Kidney tubule cell (primary cell): ENCODE measurements at places on chromosomes 11 and 22.
A peak's percentile ranks its signal among the peaks of the same experiment; 100 is the strongest.

GRCh38 chr22:35212009-35212408 lies 45.3 kb upstream of the HMGXB4 start:
- peak; percentile 65 for DNase-seq

GRCh38 chr22:41445129-41446056 lies 1.2 kb downstream of the TOB2 start:
- peak; percentile 29 for DNase-seq

GRCh38 chr11:6660712-6661111 lies 5.1 kb upstream of the DCHS1 start:
- no peak for DNase-seq

- no peak for DNase-seq
Measured at GRCh38 chr11:15640318-15640717, 525.6 kb downstream of the INSC start.

DNA sequence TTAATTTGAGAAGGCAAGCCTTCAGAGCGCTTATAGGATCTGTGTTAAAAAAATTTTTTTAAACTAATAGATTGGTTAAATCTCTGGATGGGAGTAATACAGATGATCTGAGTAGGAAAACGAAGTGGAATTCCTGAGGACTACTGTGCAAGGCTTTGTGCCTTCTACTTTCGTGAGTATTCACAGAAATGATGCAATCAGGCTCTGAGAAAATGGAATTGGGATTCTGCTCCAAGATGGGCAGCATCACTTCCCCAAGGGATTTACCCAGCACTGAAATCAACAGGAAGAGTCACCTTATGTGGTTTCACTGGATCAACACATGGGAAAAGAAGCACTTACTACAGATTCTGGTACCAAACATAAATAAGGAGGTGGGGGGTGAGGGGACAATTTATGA lies 12.5 kb downstream of the KMT5B start:
- DNase-seq = no peak

DNA sequence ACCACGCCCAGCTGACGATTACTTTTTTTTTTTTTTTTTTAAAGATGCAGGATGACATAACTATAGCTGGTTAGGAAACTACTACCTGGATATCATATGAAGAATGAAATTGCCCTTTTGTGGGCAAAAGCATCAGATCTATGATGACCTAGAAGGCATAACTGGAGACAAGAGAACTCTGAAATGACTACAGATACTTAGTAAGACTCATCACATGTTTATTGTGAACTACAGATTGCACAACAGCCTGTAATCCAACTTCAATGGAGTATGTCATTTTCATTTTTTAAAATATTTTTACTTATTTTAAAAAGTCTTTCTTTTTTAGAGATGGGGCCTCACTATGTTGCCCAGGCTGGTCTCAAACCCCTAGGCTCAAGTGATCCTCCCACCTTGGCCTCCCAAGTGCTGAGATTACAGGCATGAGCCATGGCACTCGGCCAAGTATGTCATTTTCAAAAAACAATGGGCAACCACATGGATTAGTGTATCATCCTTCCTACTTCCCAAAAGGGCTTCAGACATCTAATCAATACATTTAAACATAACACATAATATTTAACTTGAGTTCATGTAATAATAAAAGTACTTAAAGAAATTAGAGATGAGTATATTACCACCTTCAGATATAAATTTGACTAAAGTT lies 3.3 kb downstream of the MTMR2 start:
- DNase-seq = no peak

GRCh38 chr11:62463121-62463542 lies 44.3 kb downstream of the SCGB1A1 start:
- no peak for DNase-seq

DNA sequence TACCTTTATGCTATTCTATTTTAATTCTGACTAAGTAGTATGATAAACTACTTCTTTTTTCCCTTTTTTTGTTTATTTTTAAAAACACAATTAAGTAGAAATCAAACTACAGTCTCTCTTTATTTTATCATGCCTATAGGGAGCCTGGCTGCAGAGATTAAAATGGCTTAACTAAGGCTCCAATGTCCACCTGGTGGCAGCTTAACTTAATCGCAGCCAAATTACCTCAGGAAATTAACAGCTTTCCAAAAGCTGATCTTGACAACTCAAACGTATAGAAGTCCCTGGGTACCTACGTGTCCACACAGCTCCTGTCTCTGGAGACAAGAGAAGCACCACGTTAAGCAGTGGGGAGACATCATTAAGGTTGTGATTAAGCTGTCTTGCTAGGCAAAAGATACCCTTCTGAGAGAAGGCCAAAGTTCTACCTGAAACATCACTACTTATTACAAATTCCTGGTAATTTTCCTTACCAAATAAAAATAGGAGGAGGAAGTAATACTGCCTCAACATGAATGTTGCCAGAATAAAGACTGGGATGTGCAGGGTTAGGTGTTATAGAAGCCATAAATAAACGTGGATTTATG lies 63.2 kb upstream of the SNX19 start:
- peak; percentile 20 for DNase-seq

GRCh38 chr11:131592734-131593133 lies 222.3 kb downstream of the NTM start:
- DNase-seq = no peak

DNA sequence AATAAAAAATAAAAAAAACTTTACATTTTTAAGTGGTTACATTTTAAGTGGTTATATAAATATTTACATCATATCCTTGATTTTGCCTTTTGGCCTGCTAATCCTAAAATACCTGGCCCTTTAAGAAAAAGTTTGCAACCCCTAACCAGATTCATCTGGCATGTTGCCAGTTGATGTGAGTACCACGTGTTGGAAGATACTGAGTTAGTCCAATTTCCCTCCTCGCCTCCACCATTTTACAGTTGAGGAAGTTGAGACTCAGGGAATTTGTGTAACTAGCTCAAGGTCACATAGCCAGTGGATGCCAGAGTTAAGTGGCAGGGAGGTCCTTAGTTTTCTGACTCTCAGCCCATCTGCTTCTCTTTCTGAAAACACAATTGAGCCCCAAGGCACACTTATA lies 5.1 kb downstream of the ELF5 start:
- DNase-seq = no peak

DNA sequence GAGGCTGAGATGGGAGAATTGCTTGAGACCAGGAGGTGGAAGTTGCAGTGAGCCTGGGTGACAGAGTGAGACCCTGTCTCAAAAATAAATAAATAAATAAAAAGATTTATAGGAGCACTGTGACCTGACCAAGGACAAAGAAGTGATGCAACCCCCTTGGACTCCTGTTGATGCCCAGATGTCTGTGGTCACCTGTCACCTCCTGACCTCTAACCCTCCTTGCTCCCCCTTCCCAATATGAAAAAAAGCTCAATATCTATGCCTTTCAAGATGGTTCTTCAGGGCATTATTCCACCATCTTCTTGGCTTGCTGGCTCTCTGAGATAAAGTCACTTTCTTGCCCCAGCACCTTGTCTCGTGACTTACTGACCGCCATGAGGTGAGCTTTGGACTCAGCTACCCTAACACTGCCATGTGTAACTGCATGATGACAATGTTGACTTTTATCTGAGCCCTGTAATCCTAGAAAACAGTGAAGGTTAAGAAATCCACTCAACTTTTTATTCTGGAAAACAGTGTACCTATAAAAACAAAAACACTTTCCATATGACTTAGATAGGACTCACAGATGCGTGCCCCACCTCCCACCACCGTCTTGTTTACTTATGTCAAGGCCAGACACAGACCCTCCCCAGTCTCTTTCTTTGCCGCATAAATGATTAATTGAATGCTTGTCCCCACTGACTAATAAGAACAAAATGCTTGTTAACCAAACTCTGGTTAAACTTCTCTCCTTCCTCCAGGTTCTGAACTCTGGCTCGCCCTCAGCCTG lies 360.5 kb downstream of the BUD13 start:
- DNase-seq = peak; percentile 34

GRCh38 chr11:111299101-111300026 lies 1.0 kb downstream of the POU2AF3 start:
- DNase-seq = peak; percentile 67

DNA sequence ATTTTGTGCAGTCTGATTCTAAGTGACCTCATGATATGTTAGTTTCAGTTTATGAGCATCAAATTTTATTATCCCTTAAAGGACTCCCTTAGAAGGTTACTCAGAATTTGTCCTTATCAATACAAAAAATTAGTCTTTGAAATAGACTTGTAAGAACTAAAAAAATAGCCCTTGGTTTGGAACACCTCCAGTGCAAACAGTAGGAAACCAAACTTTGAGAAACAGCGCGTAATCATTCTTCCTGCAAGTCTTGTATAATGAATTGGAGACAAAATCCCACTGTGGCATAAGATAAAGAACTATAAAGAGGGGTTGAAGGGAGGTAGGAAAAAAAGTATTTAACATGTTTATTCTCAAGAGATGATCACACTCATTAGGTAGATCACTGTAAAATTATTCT lies 10.8 kb upstream of the MSANTD4 start:
- DNase-seq = no peak

DNA sequence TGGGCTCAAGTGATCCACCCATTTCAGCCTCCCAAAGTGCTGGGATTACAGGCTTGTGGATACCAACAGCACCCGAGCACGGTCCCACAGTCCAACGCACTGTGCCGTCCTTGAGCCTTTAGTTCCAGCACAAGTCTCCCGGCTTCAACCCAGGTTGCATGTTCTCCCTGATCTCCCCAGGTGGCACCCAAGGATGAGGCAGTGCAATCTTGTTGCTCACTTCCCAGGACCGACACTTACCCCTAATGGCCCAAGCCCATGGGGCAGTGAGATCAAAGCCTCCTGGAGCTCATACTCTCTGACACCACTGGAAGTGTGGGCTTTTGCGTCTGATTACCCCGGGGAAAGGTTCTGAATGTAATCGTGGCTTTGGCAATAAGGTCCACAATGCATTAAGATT lies 3.5 kb downstream of the PRAME start:
- no peak for DNase-seq

DNA sequence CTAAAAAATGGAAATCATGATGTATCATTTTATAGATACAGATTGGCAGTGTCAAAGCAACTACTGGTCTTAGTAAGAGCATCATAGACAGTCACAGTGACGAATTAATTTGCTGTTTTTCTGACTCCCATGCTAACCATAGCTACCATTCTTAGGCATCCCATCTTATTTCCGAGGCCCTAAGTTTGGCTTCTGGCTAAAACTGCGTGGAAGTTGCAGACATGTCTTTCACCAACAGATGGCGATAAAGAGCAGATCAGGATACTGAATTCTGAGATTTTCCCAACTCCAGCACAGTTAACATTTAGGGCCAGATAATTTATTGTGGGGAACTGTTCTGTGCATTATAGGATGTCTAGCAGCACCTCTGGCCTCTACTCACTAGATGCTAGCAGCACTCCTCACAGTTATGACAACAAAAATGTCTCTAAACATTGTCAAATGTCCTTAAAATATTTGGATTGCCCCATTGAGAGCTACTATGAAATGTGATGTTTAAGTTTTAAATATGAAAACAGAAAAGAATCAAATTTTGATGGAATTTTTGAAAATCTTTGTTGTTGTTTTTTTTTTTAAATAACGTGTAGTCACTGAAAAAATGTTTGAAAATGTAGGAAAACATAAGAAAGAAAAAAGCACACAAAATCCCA lies 16.3 kb downstream of the OR2AG2 start:
- DNase-seq = peak; percentile 41

- no peak for DNase-seq
Measured at GRCh38 chr11:76225122-76225611, 18.9 kb upstream of the WNT11 start.

DNA sequence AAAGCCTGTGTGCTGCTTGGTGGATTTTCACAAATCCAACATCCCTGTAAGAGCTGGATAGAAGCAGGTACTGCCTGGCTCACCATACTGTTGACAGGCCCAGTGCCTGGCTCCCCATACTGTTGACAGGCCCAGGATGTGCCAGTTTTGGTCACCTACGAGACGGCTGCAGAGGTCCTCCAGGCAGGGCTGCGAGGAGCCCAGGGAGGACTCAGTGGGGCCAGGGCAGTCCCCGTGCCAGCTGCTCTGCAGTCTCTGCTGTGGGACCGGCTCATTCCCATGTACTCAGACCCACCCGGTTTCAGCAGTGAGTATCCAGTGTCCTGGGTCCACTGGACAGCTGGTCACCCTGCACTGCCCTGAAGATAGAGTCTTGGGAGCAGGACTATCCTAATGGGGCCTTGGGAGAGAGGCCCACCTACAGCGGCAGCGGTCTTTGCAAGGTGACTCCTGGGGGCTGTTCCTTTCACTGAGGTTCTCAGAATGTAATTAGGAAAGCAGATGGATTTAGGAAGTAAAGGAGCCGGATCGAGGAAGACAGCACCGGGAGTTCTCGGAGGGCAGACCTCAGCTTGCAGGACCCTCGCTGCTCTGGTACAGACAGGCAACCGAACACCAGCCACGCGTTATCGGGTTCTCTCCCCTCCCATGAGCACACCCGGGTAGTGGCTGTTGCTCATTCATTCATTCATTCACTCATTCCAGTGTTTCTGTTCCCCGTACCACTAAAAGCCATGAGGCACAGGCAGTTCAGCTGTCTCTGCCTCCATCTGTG lies 106.1 kb downstream of the CTTN start:
- no peak for DNase-seq

DNA sequence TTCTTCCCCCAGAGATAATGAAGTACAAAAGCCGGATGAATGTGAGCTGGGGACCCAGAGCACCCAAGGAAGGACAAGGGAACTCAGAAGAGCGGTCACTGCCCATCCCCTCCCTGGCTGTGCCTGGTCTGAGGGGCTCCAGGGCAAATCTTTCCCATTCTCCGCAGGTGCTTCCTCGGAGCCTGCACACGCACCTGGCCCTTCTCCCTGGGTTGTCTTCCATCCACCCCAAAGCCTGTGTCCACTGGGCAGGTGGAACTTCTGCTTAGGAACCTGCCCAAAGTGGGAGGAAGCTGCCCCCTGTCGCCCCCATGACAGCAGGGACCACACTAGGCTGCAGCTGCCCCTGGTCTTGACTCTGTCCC lies 121.0 kb upstream of the FGF3 start:
- DNase-seq = no peak

- DNase-seq = no peak
Measured at GRCh38 chr11:70680781-70681281, 282.5 kb downstream of the CTTN start.

DNA sequence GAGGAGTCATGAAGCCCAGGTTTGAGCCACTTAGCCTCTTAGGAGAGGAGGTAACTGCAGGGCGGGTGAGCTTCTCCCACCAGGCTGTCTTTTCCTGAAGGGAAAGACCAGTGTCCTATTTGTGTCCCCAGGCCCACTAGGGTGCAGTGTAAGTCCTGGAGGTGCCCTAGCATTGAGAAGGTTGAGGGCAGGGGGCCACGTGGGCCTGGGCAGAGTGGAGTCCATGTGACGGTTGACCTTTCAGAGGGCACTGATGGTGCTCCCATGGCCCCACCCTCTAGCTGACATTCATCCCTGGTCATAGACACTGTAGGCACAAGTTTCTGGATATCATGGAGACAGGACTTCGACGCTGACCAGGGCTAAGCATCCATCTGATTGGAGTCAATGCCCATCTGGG lies 44.1 kb upstream of the TP53I11 start:
- DNase-seq = no peak

GRCh38 chr11:12459374-12459773 lies 82.0 kb downstream of the PARVA start:
- no peak for DNase-seq

- no peak for DNase-seq
Measured at GRCh38 chr22:48106215-48106614, 1343.8 kb downstream of the TBC1D22A start.
